ENCODE measurements at places on chromosomes 7 and 10.

DNA sequence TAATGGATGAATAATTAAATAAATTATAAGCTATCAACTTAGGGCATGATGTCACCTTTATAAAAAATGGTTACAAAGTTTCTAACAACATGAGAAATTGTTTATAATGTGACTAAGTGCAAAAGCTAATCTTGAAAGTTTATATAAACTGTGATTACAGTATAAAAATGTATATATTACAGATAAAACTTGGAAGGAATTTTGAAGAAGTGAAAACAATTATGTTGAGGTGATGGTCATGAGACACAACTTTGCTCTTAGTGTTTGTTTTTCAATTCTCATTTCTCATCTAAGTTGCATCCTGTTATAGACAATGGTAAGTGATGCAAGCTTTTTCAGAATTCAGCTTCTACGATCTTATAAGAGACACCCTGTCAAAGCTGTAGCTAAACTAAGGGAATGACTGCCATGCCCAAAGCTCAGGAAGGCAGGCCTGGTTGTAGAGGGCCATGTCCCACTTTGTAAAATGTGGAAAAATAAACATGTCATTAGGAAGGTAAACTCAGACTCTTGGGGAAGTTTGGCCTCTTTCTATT is 23.9 kb downstream of the MACC1 start:
- no peak for DNase-seq

DNA sequence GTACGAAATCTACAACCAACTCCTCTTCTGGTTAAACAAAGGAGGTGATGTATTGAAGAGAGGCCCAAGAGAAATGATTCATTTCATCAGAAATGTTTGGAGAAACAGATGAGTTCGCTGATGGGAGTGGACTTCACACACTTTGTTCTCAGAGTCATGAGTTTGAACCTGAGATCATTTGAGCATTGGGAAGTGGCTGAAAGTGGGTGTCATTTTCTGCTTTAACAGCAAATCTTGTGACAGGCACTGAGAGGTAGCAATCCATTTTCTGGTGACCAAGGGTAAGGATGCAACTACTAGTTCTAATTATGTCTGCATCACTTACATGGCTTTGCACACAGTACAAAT is 51.4 kb downstream of the RBM20 start:
- DNase-seq: no peak

- DNase-seq: no peak
Measured at GRCh38 chr7:24769014-24769830, 12.0 kb upstream of the GSDME start.

DNA sequence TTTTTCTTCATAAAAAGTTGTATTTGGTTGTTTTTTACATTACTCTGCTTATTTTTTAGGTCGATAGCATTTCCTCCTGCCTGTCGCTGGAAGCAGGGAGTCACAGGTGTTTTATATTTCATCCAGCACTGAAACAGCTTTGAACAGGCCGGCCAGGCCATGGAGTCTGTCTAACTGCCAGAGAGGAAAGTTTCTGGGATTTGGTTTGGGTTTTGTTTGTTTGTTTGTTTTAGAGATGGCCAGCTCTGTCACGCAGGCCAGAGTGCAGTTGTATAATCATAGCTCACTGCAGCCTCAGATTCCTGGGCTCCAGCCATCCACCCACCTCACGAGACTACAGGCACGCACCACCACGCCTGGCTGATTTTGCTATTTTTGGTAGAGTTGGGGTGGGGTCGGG is 23.4 kb downstream of the PROSER2 start:
- DNase-seq: no peak

DNA sequence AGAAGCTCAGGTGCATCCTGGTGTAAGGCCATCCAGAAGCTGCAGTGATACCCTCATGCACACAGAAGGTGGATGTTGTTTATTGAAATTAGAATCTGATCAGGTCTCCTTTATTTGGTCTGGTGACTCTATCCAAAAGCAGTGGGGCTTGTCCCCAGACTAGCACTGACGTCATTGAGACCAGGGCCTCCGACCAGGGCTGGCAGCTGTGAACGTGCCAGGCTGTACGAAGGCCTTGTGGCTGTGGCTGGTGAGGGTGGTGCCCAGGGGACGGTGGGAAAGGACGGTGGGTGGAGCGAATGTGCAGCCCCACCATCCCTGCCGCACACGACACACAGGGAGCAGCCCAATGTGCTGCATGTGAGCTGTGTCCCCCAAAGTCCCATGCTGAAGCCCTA is 160.0 kb downstream of the ADARB2 start:
- no peak for DNase-seq

GRCh38 chr10:68301790-68302502 is 29.9 kb upstream of the HNRNPH3 start:
- DNase-seq: peak; percentile 7

- no peak for DNase-seq
Measured at GRCh38 chr10:50605269-50605950, 18.3 kb downstream of the SGMS1 start.

DNA sequence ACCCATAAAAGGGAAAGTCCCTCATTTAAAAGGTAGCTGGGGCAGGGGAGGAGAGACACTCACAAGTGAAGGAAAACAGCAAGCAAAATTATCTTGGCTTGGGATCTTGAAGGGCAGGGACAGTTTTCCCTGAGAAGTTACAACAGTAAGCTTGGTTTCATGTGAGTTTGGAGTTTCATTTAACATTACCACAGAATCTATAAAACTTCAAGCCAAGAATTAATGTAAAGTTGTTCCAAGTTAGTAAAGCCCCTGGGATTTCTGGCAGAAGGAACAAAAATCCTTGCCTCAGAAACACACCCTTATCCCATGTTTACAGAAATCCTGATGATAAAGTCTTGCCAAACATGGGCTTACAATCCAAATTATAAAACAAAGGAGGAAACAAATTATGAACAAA is 19.2 kb downstream of the CRPPA start:
- no peak for DNase-seq

DNA sequence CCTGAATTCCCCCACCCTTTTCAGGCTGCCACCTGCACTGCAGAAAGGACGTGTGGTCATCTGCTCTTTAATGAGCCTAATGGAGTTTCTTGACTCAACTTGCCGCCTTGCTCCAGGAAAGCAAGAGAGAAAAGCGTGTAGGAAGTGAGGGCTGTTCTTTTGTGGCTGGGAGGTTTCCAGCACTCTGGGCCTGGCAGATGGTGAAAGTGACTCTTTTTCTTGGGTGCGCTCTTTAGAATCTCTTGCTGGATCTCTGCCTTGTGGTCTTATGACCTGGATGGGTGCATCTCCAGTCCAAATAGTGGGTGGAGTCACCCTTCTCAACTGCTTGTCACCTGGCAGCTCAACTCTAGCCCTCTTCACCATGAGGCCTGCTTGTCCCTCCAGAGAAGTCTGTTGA is 244.0 kb downstream of the SORCS1 start:
- no peak for DNase-seq

GRCh38 chr10:21953585-21954057 is 49.9 kb downstream of the DNAJC1 start:
- DNase-seq: peak; percentile 8

GRCh38 chr7:81833401-81833800 is 63.6 kb upstream of the HGF start:
- no peak for DNase-seq

GRCh38 chr7:436367-437128 is 83.1 kb downstream of the PDGFA start:
- no peak for DNase-seq

DNA sequence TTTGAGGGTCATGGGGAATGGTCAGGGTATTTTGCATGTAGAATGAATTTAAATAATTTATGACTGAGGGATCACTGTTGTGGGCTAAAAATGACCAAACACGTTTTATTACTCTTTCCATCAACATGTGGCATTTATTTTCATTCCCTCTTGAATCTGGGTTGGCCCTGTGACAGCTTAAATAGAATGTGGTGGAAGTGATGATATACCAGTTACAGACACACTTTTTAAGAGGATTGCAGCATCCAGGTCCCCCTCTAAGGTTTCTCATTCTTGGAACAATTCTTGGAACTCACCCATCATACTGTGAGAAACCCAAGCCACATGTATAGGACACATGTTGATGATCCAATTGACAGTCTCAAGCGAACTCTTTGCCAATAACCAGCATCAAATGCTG is 272.4 kb downstream of the ETV1 start:
- no peak for DNase-seq

- DNase-seq: no peak
Measured at GRCh38 chr7:39184391-39184790, 206.7 kb downstream of the POU6F2 start.

DNA sequence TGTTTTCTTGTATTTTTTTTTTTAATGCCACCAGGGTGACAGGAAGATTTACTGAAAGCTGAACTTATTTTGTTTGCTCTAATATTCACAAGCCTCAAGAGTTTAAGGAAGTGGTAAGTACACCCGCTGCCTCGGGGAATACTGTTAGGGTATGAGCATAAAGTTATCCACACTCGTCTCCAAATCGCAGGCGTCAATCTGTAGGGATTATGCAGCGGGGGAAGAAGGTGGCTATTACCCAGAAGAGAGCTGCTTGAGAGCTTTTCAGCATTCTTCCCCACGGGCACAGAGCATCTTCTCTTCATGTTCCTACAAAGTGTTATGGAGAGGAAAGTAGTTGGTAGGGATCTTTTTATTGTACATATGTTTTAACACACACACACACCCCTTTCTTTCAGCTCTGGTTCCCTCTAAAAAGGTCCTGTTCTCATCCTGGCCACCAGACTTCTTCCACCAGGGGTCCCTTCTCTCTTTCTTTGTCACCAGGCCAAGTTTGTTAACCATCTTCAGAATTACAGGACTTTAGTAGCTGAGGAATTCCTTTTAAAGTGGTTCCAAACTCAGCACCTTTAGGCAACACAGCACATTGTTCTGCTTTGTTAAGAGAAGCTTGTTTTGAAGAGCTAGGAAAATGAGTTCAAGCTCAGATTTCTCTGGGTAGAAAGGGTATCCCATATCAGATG is 411.6 kb upstream of the GALNT17 start:
- DNase-seq: no peak

- no peak for DNase-seq
Measured at GRCh38 chr10:61821693-61822092, 79.8 kb upstream of the ARID5B start.

GRCh38 chr10:100222529-100222928 is 6.9 kb downstream of the CHUK start:
- DNase-seq: no peak

GRCh38 chr7:114130866-114131265 is 212.1 kb upstream of the PPP1R3A start:
- no peak for DNase-seq

DNA sequence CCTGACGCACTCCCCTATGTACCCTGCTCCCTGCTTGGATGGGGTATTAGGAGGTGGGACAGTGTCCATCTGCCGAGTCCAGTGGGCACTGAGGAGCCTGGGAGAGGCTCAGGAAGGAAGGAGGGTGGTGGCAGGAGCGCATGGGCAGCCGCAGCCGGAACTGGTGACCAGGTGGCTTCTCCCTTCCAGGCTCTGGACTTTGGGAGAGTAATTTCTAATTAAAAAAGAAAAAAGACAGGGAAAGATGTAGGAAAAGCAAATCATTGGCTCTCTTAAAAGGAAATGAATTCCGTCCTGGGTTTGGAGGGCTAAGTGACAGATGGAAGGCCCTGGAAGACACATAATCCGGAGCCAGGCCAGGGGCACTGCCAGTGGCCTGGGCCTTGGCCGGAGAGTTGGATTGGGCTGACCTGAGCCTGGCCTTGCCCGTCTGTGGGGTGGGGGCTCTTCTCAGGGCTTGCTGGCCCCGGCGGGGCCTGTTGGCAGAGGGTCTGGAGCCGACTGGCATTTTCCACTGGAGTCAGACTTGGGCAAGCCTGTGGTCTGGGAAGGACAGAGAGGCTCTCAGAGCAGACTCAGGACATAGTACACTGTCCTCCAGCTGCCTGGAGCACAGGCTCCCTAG is 63.0 kb downstream of the NEURL1 start:
- DNase-seq: no peak

DNA sequence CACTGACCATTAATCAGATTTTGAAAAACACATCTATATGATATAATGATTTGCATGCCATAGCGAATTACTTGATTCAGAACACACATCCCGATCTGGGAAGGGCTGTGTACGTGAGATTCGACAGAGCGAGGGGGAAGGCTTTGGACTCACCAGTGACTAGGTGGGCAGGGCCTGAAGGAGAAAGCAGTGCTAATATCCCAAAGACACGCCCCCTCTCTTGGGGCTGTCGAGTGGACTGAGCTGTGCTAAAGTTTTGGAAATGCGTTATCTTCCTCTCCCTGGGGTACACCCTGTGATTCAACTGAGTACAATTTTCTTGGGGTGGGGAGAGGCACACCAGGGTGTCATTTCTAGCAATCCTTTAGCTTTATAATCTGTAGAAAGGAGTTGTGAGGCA is 1.8 kb downstream of the LRRC17 start:
- DNase-seq: no peak

DNA sequence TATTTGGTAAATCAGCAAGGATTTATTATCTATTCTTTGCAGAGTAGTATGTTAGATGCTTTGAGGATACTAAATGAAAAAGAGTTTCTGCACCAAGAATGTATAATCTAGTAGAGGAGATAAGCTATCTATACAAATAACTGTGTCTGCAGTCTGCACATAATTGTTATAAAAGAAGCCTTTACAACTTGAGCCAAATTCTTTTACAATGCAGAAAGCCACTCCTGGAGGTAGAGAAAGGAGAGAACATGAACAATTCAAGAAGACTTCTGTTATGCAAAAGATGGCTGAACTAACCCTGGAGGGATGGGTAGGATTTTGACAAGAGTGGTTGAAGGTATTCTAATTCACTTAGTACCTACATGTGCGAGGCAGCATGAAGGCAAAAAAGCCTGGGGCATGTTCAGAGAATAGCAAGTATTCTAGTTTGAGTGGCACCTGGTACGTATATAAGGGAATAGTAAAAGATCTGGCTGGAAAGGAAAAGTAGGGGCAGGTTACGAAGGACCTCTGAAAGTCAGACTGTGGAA is 251.1 kb upstream of the KAT6B start:
- no peak for DNase-seq

- no peak for DNase-seq
Measured at GRCh38 chr10:46514431-46514861, 42.0 kb downstream of the GPRIN2 start.

GRCh38 chr10:94138391-94138790 is 144.7 kb downstream of the PLCE1 start:
- DNase-seq: no peak

DNA sequence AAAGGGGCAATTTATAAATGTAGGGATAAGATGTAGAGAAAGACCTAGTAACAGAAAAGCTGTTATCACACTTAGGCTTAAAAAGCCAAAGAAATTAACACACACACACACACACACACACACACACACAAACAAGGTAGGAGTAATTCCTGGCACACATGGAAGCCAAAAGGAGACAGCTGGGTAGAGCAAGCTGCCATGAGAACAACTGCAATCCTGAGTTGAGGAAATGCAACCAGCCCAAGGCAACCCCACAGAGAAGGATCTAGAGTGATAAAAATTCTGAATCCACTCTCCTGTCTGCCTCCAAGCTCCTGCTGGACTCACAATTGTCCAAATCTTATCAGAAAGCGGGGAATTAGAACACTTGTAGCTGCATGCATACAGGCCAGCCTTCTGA is 229.1 kb upstream of the DGKB start:
- DNase-seq: no peak

- no peak for DNase-seq
Measured at GRCh38 chr7:2944739-2945138, 98.9 kb downstream of the CARD11 start.

Data from central memory CD4-positive, alpha-beta T cell (primary cell).